ENCODE measurements at places on chromosomes 6 and 20.

DNA sequence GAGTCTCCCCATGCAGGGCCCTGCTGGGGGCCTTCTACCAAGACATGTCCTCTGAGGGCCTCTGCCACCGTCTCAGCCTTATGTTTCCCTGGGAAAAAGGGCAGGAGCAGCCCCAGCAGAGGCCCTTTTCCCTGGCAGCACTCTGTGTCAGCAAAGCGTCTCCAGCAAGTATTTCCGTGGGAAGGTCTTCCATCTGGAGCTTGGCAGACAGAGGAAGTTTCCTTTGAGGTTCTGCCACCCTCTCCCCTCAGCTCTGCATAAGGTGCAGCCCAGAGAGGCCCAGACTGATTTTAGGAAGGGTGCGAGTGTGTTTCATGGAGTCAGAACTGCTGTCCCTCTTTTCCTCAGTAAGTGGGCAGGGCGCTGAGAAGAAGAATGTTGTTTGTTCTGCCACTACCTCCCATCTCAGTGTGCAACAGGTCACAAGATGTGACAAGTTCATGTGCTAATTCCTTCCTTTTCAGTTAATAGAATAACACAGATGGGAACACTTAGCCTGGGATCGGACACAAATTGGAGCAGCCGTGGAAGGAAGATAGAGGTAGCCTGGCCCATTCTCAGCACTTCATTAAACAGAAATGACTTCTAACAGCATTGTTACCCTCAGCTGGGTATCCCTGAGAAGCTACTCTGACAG lies 784.4 kb downstream of the MAFB start:
- no peaks in the 10 kb centered on the region for H3K4me1 ChIP-seq
- no peak for DNase-seq
- H3K36me3 ChIP-seq: no peaks in the 10 kb centered on the region
- no peak overlapping the region for H3K4me3 ChIP-seq

GRCh38 chr6:156205678-156206077 lies 571.5 kb upstream of the ARID1B start:
- H3K4me1 ChIP-seq: no peaks in the 10 kb centered on the region
- no peak for DNase-seq
- H3K27ac ChIP-seq: no peak overlapping the region

DNA sequence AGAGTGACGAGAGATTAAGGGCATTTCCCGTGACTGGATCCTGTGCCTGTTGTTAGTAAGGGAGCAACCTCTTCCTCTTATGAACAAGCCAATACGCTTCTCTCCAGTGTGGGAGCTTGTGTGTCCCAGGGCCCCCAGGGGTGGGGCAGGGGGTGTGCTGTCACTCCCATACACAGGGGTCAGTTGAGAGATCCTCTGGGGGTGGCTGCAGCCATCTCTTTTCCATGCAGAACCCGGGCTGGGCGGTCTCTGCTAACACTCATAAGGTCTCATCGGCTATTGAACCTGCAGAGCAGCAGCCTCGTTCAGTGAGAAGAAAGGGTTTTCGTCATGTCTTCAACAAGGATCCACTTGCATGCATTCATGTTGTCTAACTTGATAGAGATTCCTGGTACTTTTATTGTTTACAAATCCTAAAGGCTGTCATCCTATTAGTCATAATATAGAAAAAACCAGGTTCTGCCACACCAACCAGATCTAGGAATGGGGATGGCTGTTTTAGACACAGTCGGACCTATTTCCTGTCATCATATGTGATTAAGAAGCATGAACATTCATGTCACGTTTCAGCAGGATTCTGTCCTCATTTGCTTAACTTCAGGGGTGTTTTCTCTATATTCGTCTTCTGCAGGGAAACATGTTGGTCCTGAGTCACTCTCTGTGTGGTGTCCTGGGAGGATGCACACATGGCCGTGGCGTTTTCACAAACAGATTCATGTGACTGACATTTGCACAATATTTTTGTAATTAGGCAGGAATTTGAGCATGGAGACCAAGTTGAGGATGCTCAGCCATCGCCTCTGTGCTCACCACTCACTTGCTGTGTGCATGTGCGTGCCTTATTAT lies 13.3 kb upstream of the THBS2 start:
- H3K27me3 ChIP-seq: no peaks in the 10 kb centered on the region
- no peak overlapping the region for H3K27ac ChIP-seq
- no peaks in the 10 kb centered on the region for H3K4me1 ChIP-seq
- DNase-seq: no peak
- H3K4me3 ChIP-seq: no peak overlapping the region
- H3K36me3 ChIP-seq: no peaks in the 10 kb centered on the region

- no peak overlapping the region for H3K27ac ChIP-seq
- no peak for DNase-seq
- H3K4me3 ChIP-seq: no peak overlapping the region
- no peaks in the 10 kb centered on the region for H3K27me3 ChIP-seq
- H3K4me1 ChIP-seq: no peaks in the 10 kb centered on the region
Observed at GRCh38 chr6:90062667-90063066, 168.4 kb downstream of the GJA10 start.

DNA sequence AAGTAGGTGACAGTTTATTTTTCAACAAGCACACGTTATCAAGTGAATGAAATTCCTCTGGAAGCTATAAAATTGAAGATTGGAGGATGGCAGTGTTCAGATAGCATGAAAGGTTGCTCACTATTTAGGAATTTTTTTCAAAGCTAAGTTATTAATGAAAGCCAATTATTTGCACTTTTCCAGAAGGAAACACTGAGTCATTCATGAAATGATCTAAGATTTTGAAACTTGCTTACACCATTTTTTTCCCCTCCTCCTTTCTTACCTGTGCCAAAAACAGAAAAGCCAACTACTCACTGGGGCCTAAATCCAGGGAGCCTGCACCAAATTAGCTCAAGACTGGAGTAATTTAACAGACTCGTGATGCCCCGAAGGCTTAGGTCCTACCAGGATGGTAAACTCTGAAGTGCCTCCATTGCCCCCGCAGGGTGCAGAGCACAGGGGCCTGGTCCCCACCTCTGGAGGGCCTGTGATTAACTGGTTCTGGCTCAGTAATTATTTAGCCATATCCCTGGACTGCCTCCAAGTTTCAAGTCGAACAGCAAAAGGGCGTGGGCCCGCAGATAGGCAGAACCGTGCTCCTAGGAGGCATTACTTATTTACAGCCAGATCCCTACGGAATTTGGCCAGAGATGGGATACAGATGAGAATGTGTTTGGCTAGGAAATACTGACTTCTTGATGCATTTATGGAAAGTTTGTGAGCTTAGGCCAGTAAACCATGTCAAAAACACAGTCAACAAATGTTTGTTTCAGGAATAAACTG lies 28.0 kb upstream of the ZNF217 start:
- no peaks in the 10 kb centered on the region for H3K36me3 ChIP-seq
- H3K27ac ChIP-seq: peak overlapping the region; percentile 95
- no peak overlapping the region for H3K4me3 ChIP-seq

- no peaks in the 10 kb centered on the region for H3K36me3 ChIP-seq
- no peak overlapping the region for H3K27ac ChIP-seq
- H3K4me1 ChIP-seq: no peaks in the 10 kb centered on the region
- peaks cover 35% of the 10 kb centered on the region for H3K27me3 ChIP-seq
- no peak overlapping the region for H3K4me3 ChIP-seq
Observed at GRCh38 chr20:43187476-43188233, 2.1 kb downstream of the PTPRT start.

GRCh38 chr6:65449926-65450325 lies 257.1 kb downstream of the EYS start:
- H3K4me1 ChIP-seq: no peaks in the 10 kb centered on the region
- no peak overlapping the region for H3K27ac ChIP-seq
- DNase-seq: no peak
- no peaks in the 10 kb centered on the region for H3K36me3 ChIP-seq
- no peaks in the 10 kb centered on the region for H3K27me3 ChIP-seq

DNA sequence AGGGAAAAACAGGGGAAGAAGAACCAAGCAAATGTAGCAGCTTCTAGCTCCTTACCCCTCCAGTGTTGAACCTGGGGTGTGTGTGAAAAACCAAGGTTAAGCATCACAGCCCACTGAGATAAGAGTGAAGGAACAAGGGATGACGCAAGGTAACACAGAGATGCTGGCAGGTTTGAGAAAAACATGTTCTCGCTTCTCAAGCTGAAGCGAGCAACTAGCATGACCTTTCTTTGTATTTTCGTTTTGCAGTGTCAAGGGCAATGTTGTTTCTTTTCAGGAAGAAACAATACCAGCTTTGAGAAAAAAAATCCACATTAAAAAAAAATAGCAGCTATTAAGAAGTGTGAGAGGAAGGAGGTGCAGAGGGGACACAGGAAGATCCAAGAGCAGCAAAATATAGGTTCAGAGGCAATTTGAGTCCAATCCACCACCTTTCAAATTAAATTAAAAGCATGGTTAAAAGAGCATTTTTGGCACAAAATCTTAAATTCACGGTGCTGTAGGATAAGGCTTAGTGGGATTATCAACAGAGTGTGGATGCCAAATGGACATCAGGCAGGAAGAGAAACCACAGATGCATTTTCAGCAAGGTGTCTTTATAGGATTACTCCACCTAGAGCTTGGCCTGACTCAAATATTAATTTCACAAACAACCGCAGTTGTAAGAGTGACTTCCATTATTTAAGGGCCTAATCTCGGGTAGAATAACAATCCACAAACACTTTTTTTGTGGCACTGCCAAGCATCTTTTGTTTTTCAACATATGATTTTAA lies 70.9 kb downstream of the SYNE1 start:
- no peaks in the 10 kb centered on the region for H3K27me3 ChIP-seq
- no peak for DNase-seq
- H3K4me1 ChIP-seq: no peaks in the 10 kb centered on the region
- no peaks in the 10 kb centered on the region for H3K36me3 ChIP-seq

- no peak overlapping the region for H3K27ac ChIP-seq
- H3K27me3 ChIP-seq: no peaks in the 10 kb centered on the region
- H3K4me1 ChIP-seq: no peaks in the 10 kb centered on the region
- H3K36me3 ChIP-seq: no peaks in the 10 kb centered on the region
Observed at GRCh38 chr6:109015176-109015575, 79.5 kb downstream of the SESN1 start.

GRCh38 chr6:140485740-140486449 lies 1111.4 kb upstream of the CITED2 start:
- no peaks in the 10 kb centered on the region for H3K4me1 ChIP-seq
- no peaks in the 10 kb centered on the region for H3K36me3 ChIP-seq
- H3K4me3 ChIP-seq: no peak overlapping the region
- no peak overlapping the region for H3K27ac ChIP-seq
- H3K27me3 ChIP-seq: no peaks in the 10 kb centered on the region

All from thymus (tissue), 14 donors.